ENCODE measurements at places on chromosomes 4 and X.
A peak's percentile ranks its signal among the peaks of the same experiment; 100 is the strongest.

DNA sequence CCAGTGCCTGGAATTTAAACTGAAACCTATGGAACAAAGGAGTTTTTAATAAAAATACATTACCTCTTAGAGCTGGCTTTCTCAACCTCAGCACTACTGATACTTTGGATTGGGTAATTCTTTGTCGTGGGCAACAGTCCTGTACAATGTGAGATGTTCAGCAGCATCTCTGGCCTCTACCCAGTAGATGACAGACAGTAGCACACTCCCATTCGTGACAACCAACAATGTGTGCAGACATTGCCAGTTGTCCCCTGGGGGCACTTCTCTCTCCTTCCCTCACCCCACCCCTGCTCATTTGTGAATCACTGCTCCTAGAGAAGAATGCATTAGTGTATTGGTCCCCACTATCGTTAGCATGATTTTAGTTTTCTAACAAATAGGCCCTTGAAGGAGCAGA is 16.2 kb downstream of the GPAT3 start:
- no peak for DNase-seq

GRCh38 chr4:155745984-155746383 is 12.8 kb upstream of the GUCY1B1 start:
- DNase-seq = no peak

DNA sequence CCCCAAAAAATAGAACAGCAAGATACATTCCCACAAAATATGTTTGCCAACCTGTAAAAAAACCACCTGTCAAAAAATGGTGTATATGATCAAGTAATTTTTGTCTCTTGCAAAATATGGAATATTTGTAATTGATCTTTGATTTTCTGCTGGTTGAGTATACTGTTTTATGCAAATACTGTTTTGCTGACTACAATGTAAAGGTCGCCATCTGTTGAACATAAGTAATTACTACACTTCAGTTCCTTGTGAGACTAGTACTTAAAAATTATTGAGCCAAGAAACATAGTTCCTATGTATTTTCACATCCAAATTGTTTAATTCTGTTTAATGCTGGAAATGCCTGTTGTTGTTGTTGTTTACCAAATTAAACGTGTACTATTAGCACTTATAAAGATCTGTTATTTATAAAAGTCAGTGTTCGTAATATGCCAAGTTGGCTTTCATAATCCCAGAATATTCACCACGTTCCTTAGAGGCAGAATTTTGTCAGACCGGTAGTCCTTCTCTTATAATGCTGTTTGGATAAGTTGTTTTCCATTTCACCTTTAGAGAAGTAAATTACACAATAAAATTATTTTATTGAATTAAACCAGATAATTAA is 144.2 kb downstream of the PDLIM5 start:
- no peak for DNase-seq

DNA sequence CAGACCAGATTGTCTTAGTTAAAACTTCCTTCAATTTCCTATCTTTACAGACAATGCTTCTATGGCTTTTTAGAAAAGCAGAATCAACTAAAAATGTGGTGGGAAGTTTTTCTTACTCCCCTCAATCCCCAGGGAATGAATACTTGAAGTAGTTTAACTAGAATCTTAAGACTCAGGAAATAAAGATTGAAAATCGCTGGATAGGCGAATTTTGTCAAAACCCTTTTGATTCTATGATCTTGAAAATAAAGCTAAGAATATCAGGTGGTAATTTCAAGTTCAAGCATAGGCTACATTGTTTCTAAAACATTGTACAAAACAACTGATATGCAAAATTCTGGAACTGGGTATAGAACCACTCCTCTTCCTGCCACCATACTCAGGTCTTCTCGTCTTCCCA is 276.5 kb upstream of the GK2 start:
- DNase-seq = no peak

GRCh38 chr4:153151535-153152455 is 52.4 kb upstream of the TRIM2 start:
- DNase-seq = no peak

DNA sequence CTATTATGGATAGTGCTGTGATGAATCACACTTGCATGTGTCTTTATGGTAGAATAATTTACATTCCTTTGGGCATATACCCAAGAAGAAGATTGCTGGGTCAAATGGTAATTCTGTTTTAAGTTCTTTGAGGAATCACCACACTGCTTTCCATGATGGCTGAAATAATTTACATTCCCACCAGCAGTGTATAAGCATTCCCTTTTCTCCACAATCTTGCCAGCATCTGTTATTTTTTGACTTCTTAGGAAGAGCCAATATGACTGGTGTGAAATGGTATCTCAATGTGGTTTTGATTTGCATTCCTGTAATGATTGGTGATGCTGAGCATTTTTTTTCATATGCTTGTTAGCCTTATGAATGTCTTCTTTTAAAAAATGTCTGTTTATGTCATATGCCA is 1120.2 kb downstream of the ARAP2 start:
- peak; percentile 68 for DNase-seq
